Stimulated activated CD8-positive, alpha-beta memory T cell treated with anti-CD3 and anti-CD28 coated beads, Interleukin-7, amount 100 ng/mL, for 48 hours (primary cell): ENCODE measurements at places on chromosomes 2 and 18.

DNA sequence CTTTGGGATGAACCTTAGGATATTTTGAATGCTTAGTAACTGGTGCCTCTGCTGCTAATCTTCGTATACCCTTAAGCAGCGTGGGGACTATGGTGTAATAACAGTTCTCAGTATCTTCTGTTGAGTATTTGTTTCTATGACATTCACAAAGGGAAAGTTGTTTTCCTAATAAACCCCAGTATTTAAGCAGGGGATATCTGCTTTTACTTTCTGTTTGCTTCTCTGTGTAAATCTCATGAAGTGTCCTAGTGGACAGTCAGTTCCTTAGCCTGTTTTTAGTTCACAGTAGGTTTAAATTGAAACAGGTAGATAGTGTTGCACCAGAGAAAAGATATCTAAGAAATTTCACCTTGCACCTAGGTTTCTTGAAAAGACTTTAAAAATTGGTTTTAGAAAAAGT lies 14.9 kb downstream of the KIAA1328 start:
- no peak for DNase-seq

- DNase-seq = no peak
Measured at GRCh38 chr2:136305517-136306192, 187.7 kb upstream of the CXCR4 start.

DNA sequence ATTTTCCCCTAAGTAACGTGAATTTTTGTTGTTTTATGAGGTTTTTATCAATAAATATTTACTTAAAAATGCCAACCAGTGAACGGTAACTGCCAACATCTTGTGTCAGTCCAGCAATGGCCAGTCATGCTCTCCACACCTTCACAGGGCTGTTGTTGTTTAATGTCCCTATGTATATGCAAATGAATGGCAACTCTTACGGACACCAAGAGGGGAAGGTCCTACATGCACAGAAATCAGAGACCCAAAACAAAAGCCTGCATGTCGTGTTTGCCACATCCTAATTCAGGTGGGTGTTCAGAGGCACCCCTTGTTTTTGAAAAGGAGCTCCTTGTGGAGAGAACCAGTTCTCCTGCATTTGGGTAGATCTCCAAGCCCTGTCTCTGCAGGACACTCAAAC lies 4.8 kb upstream of the FTCDNL1 start:
- no peak for DNase-seq

- DNase-seq = no peak
Measured at GRCh38 chr2:193336781-193337180, 1142.0 kb upstream of the TMEFF2 start.

DNA sequence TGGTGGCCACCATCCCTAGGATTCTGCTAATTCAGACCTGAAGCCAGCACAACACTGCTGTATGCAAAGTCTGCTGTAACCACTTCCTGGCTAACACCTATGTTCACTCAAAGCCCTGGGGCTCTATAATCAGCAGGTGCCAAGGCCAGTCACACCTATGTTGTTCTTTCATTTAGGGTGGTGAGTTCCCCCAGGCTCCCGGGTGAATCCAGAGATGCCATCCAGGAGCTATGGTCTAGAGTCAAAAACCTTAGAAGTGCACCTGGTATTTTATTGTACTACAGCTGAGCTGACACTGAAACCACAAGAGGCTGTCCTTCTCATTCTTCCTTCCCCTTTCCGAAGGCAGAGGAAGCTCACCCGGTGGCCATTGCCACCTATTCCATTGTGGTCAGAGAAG lies 46.2 kb upstream of the CCDC141 start:
- no peak for DNase-seq

GRCh38 chr2:118049140-118049815 lies 35.4 kb upstream of the CCDC93 start:
- DNase-seq = no peak

GRCh38 chr2:223896833-223897311 lies 48.3 kb downstream of the WDFY1 start:
- no peak for DNase-seq

- DNase-seq = no peak
Measured at GRCh38 chr2:14385043-14385442, 247.5 kb upstream of the LRATD1 start.

- no peak for DNase-seq
Measured at GRCh38 chr2:106719222-106719621, 166.7 kb downstream of the ST6GAL2 start.

- no peak for DNase-seq
Measured at GRCh38 chr2:231575612-231576256, 16.9 kb upstream of the TEX44 start.

GRCh38 chr18:63443829-63444228 lies 21.6 kb upstream of the VPS4B start:
- DNase-seq = no peak

GRCh38 chr2:117917223-117917917 lies 96.5 kb downstream of the CCDC93 start:
- no peak for DNase-seq

DNA sequence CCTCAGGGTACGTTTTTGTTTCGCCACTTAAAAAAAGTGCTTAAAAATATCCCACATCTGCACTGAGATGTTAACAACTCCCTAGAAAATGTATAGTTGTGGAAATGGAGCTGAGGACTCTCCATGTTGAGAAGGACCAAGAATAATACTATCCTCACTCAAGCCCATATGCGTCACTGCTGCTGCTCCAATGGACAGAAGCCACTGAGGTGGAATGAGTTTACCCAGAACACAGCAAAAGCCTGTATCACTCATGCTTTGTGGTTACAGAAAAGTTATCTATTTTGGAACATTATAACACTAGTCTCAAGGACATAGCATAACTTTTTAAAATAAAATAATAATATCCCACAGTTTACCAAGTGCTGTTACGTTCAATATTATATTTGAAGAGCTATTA lies 31.9 kb downstream of the DSC3 start:
- no peak for DNase-seq

DNA sequence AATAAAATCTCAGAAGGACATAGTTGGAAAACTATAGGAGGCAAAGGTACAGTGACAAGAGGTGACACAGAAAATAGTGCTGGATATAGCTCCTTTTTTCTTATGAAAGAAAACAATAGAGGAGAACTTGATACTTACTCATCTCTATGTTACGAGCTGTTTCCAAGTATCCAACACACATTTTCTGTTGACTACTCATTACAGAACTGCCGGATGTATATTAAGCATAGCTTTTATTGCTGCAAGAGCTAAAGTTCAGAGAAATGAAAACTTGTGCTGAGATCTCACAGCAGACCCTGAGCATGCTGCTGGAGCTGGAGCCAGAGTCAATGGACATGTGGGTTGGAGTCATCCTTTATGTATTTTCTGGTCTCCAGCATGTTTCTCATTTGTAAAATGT lies 210.0 kb upstream of the NT5C1B start:
- DNase-seq = no peak

DNA sequence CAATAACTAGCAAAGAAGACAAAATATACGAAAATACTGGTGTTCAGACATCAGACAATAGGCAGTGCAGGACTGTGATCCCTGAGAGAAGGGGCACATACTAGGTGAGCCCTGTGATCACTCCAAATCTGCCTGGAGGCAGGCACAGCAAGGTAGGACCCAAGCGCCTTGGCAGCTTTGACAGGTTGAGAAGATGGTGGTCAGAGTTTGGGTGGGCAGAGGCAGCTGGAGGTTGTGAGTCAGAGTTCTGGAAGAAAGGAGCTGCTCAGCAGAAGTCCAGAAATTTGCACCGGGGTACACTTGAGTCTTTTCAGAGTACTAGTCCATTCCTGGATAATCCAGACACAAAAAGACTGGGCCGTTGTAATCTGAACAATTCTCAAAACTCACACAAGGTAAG lies 14.0 kb downstream of the KIF1A start:
- no peak for DNase-seq

GRCh38 chr18:23994361-23994902 lies 20.1 kb upstream of the TTC39C start:
- no peak for DNase-seq

- no peak for DNase-seq
Measured at GRCh38 chr18:13617826-13618515, 108.4 kb downstream of the FAM210A start.

DNA sequence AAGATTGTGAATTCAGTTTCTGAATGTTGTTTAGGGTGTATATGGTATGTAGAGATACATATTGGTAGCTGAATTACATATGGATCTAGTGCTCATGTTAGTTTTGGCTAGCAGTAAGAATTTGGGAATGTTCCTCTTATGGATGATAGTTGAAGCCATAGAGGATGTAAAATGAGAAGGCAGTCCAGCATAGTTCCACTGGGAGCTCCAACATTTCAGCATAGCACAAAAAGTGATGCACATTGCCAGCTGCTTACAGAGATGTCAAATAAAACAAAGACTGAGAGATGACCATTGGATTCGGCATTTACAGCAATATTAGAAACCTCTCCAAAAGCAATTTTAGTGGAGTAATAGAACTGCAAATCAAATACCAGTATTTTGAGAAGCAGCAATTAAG lies 77.4 kb downstream of the EML4 start:
- DNase-seq = no peak

- no peak for DNase-seq
Measured at GRCh38 chr2:185689906-185690539, 48.6 kb upstream of the FSIP2 start.

- DNase-seq = no peak
Measured at GRCh38 chr2:43222475-43223309, 3.7 kb downstream of the ZFP36L2 start.

- no peak for DNase-seq
Measured at GRCh38 chr2:179954026-179954425, 53.1 kb downstream of the CWC22 start.

GRCh38 chr2:203567691-203568090 lies 32.6 kb upstream of the RAPH1 start:
- no peak for DNase-seq

DNA sequence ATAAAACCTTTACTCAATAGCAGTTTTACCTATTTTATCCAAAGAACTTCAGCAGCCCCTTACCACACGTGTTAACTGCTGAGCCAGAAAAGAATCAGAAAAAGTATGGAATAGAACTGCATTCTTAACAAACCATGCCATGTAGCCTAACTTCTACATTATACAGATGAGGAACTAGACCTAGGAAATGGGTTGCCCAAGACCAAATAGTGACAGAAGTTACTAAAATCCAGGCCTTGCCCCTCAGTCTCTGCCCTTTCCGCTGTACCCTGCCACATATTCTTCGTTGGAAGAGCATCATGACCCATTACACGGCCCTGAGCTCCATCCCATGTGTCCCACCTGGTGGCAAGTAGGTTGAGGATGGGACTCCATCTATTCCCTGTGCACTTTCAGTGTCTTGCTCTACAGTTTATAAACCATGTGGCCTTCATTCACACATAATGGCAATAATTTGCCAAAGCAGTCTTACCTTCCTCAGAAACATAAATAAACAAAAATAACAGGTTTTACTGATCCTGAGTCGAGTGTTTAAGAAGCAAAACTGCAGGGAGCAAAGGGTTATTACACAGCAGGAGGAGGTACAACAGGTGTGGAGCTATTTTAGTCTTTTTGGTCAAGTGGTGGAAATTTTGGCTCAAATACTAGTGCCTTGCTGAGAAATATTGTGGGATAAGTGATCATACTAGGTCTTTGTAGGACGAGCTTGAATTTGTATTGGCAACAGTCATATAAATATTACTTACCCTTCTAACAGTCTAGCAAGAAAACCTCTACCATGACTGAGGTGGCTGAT lies 46.5 kb downstream of the HNRNPLL start:
- no peak for DNase-seq

DNA sequence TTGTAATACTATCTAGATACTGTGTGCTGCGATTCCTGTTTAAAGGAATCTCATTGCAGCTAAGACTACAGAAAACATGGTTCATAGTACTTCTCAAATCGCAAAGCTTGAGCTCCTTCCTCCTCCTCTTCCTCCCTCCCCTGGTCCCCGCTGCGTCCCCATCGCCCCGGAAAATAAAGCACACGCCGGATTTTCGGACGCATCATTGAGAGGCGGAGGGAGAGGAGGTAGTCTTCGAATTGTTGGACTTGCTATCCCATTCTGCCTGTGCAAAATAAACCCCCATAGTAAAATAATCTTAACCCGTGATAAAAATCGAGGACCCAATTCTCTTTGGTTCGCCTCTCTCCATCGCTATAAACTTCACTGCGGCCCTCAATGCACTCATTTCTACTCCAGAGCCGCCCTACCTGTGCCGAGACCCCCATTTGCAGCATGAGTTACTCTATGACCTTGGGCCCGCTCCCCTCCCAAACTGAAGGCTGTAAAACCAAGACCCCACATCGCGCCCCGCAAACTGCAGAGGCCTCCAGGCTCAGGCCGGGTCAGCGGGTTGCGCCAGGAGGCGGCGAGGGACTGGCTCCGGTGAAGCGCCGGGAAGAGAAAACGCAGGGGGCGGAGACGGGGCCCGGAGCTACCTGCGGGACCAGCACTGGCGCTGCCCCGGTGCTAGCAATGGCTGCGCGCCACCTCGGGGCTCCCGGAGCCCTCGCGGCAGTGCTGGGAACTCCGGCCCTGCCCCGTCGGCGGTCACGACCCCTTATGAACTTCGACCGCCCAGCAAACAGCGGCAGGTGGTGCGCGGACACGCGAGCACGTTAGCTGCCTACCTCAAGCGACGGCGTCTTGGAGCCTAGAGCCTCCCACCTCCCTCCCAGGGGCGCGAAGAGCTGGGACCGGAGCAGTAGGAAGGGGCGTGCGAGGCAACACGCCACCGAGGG lies 649 bp downstream of the ESCO1 start:
- DNase-seq = no peak

- no peak for DNase-seq
Measured at GRCh38 chr2:187008111-187008510, 159.1 kb upstream of the ZSWIM2 start.

GRCh38 chr18:68623342-68623741 lies 91.6 kb downstream of the TMX3 start:
- DNase-seq = peak; percentile 7

GRCh38 chr18:21686282-21687105 lies 18.1 kb downstream of the ABHD3 start:
- no peak for DNase-seq

DNA sequence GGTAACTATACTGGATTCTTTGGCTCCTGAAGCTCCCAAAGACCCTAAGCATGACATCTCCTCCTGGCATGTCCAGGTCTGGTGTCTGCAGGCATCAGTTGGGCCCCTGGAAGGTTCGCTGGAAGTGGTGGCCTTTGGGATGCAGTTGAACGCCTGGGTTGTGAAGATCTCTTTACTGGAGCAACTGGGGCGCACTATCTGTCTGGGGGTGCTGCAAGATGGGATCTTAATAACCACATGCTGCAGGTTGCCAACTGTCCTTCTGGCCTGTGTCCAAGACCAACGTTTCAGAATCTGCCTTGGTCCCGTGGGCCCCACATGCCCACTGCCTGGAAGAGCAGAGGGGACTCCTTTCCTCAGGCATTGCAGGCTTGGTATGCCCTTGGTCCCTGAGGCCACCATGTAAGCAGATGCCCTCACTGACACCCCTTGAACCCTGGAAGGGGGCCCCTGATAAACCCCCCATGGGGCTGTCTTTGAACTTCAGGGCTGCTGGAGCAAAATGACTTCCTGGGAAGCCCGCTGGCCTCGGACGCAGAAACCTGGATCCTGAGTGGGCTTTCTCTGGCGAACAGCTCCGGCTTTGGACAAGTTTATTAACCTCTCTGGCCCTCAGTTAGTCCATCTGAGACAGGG lies 101.9 kb downstream of the TWIST2 start:
- no peak for DNase-seq
